ENCODE measurements at places on chromosomes 5 and 9.

DNA sequence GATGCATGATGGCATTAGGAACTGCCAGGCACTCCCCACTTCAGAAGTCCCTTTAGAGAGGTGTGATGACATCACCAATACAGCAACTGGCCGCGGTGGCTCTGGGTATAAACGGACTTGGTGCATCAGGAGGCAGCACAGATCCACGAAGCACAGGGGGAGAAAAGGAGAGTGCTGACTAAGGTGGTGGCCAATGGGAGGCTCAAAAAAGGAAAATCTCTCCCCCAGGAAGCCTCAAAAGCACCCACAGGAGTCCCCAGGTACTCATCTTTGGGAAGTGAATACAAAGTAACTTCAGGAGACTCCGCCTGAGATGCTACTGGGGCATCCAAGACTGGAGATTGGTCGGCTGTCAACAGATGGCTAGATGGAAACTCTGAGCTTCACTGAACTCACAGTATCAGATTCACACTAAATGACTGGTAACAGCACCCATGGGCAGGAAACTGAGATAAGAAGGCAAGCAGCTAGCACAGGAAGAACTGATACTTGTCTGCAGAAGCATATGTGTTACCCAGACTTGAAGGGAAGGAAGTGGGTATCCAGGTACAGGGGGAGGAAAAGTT, 7.6 kb downstream of the TTC39B start:
- DNase-seq = no peak

DNA sequence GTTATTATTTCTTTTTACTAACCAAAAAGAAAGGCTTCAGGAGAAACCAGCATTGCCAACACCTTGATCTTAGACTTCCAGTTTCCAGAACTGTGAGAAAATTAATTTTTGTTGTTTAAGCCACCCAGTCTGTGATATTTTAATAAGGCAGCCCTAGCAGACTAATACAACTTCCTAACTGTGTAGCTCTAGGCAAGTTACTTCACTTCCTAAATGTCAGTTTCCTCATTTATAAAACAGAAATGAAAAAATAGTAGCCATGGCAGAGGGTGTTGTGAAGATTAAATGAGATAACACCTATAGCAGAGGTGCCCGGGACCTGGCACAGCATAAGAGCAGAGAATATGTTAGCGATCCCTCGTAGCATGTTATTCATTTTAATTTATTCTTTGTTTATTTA, 66.6 kb upstream of the HAND1 start:
- DNase-seq = no peak

DNA sequence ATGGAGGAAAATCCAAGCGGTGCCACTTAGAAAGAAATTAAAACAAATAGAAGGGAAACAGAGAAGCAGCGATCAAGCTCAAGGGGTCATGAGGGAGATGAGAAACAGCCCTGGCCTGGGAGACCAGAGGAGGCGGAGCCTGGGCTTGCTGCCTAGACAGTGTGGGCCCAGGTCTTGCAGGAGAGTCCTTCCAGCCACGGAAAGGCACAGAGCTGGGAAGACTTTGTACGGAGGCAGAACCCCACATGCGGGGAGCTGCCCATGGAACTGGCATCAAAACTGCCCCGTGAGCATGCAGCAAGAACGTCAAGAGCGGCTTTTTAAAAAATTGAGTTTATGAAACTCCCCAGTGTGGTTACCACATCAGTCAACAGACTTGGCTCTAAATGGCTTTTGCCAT, 119.4 kb downstream of the IRX1 start:
- DNase-seq = no peak

- DNase-seq = no peak
Observed at GRCh38 chr5:136772491-136772890, 407.1 kb upstream of the TRPC7 start.

DNA sequence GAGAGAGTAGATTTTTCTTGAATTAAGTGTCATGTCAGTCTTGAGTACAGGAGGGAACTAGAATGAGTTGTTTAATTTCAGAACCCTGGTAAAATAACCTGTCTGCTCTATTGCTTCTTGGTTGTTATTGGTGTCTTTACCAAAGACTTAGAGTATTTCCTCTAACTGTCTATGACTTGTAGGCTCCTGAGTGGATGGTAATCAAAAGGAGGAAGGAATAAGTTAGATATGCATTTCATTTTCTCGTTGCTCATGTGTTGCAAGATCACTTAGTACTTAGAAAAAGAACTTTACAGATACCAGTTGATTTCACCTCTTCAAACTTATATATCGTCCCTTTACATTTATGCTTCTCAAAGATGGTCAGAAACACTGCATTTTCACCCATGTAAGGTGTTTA, 31.1 kb downstream of the UHRF2 start:
- no peak for DNase-seq

DNA sequence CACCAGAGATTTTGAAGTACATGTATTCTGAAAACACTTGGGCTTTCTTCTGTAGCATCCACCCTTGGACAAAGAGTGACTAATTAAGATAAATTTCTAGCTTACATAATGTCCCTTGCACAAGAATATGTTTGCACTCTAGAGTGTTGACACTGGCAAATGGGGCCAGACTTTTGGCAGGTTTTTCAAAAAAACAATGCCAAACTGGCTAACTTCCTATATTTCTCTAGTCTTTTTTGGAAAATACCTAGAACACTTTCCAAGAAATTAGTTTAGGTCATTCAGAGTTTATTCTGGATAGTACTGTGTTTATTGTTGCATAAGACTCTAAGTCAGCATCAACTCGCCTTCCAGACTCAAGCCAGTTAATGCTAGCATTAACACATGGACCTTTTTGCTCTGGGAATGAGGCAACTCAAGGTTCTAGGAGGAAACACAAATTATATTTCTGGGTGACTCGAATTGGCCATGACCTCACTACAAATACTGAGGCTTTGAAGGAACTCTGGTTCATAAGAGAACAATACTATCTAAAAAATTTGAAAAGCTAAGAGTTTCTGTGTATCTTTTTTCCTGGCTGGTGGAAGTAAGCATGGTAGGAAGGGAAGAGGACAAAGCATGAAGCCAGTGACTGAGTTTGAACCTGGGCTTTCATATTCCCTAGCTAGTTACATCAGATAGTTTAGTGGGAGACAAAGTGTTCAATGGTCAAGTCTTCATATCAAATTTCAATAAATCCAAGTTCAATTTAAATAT, 101.6 kb downstream of the NREP start:
- DNase-seq = no peak

DNA sequence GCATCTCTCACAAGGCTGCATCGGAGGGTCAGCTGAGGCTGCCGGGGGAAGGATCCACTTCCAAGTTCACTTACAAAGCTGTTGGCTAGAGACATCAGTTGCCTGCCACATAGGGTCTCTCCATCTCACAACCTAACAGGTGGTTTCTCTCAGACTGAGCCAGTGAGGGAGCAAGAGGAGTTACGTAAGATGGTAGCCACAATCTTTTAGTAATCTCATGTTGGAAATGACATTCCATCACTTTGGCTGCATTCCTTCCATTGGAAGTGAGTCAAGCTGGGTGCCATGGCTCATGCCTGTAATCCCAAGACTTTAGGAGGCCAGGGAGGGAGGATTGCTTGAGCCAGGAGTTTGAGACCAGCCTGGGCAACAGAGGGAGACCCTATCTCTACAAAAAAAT, 7.4 kb upstream of the GRK6 start:
- no peak for DNase-seq

- DNase-seq = no peak
Observed at GRCh38 chr5:155091063-155091648, 77.6 kb downstream of the KIF4B start.

GRCh38 chr9:85453850-85454249, 287.9 kb downstream of the AGTPBP1 start:
- DNase-seq = no peak
